ENCODE measurements at places on chromosomes 13 and 19.

DNA sequence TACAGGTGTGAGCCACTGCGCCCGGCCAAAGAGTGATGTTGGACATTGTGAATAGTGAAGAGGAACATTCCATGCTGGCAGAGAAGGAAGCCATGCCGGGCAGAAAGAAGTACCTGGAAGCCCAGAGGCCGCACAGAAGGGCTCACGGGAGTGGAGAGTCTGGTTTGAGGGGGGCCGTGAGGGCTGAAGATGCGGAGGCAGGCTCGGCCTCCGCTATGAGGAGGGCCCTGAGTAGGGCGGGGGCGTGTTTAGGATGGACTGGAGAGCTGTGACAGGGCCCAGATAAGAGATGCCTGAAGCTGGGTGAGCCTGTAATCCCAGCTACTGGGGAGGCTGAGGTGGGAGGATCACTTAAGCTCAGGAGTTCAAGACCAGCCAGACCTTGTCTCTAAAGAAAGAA lies 1.6 kb downstream of the JOSD2 start:
- no peak for DNase-seq

- no peak for DNase-seq
These were observed 19.1 kb downstream of the WTIP start for GRCh38 chr19:34500656-34501120.

GRCh38 chr19:29480507-29480906 lies 45.3 kb upstream of the VSTM2B start:
- DNase-seq = no peak

GRCh38 chr19:13260883-13261653 lies 110.9 kb downstream of the IER2 start:
- DNase-seq = peak; percentile 43

DNA sequence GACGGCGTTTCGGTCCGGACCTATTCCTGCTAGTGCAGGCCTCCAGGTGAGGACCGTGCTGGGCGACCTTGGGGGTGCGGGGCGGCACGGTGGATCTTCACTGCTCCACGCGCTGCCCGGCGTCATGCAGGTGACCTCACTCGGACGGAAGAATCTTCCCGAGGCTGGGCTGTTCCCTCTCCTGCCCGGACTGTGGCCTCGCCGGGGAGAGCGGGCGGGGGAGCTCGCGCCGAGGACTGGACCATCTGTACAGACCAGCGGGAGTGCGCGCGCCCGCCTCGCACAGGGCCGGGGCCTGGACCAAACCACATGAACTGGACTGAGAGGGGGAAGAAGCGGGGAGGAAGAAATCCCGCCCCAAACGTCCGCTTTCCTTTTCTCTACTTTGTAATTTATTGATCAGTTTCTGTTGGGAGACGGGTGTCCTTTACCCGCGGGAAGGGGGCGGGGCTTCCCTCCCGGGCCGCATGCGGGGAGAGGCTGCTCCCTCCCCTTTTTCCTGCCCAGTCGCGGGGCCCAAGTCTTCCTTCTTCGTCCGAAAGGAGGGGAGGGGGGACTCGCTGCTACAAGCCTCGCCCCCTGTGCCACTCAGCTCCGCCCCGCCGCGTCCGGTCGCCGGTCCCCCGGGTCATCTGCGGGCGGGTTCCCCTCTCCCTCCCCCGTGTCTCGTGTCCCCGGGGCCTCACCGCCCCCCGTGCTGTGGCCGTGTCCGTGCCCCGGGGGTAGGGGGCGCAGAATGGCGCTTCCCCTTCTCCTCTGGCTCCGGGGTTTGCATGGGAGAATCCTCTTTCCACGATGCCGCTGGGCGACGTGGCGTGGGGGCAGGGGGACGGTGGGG lies 4.9 kb downstream of the HRC start:
- DNase-seq = peak; percentile 95

DNA sequence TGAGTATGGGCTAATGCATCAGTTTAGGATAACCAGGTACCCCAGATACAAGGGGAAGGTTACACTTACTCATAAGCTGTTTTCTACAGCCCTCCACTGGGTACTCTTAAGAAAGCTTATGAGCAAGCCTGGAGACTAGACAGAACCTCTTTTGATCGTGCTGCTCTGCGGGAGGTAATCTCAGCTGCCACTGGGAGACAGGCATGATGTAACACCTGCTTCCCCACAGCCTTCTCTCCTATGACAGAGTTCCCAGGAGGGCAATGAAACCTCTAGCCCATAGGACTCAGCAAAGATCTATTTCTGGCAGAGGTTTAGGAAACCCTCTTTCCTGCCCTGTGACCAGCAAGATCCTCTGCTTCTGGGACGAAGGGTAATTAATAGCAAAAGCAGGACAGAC lies 65.6 kb downstream of the WASF3 start:
- no peak for DNase-seq

DNA sequence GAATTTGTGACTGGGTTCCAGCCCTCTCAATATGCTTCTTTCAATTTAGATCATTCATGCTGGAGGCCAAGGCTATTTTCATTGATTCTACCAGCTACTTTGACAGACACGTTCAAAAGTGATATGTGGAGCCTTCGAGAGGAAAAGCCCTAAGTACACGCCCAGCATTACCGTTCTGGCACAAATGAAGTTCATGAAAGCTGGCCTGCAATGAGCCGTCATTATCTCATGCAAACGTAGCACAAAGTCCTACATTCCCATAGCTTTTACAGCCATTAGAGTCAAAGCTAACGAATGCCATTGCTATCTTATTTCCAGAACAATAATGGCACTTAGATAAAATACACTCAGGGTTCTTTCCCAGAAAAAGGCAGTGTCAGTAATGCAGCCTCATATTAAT lies 1237.6 kb downstream of the EFNB2 start:
- peak; percentile 88 for DNase-seq

Measured in small intestine (tissue), 16 donors.